Suprapubic skin (tissue), 4 donors: ENCODE measurements at places on chromosomes 2 and 18. TPM values are rescaled to one million over a fixed set of nuclear protein-coding genes. Genes with fewer than 3 reads are reported as not detected.

KCNK3 gene
- total RNA-seq: 1.2 TPM

DNA sequence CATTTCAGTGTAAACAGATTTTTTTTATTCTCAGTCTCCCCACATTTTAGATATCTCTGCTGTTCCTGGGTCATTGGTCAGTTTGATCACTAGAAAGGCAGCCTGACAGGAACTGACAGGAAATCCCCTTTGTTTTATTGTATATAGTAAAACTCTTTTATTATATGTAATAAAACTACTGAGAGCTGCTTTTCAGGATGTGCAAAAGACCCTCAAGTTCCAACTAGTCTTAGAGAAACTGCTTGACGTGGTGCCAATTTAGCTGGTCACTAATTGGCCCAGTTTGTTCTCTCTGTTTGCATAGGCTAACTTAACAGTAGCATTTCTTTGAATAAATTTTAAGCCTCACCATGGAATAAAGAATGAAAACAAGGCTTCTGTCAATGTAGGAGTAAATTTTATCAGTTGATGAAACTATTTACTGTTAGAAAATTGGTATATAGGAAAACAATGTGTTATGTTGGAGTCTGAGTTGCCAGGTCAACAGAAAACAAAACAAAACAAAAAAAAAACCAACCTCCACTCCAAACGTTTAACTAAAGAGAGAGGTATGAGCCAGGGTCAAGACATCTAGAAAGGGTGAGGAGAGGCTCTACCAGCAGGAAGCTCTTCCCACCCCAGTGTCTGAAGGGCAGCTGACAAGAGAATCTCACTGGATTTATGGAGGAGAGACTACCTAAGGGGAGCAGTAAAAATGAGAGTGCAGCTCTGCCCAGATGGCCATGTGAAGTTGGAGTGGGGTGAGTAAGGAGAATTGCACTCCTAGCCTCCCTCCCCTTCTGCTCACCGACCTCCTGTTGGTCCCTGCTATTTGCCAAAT, 184.6 kb downstream of the ST6GAL2 start:
- no peak overlapping the region for H3K4me3 ChIP-seq
- H3K4me1 ChIP-seq: peaks cover 3% of the 10 kb centered on the region
- no peaks in the 10 kb centered on the region for H3K36me3 ChIP-seq
- H3K27me3 ChIP-seq: no peaks in the 10 kb centered on the region
- no peak for DNase-seq
- H3K27ac ChIP-seq: no peak overlapping the region

BUB1 gene
- total RNA-seq: 2.7 TPM

RAD51AP2 gene
- total RNA-seq: 0.11 TPM

GRCh38 chr18:44862112-44862511, 181.4 kb downstream of the SETBP1 start:
- H3K4me3 ChIP-seq: no peak overlapping the region
- H3K4me1 ChIP-seq: peaks cover 13% of the 10 kb centered on the region
- H3K27ac ChIP-seq: no peak overlapping the region
- H3K27me3 ChIP-seq: no peaks in the 10 kb centered on the region
- no peak for DNase-seq
- no peaks in the 10 kb centered on the region for H3K36me3 ChIP-seq
